ENCODE measurements at places on chromosomes 7 and 10.
A peak's percentile ranks its signal among the peaks of the same experiment; 100 is the strongest.

DNA sequence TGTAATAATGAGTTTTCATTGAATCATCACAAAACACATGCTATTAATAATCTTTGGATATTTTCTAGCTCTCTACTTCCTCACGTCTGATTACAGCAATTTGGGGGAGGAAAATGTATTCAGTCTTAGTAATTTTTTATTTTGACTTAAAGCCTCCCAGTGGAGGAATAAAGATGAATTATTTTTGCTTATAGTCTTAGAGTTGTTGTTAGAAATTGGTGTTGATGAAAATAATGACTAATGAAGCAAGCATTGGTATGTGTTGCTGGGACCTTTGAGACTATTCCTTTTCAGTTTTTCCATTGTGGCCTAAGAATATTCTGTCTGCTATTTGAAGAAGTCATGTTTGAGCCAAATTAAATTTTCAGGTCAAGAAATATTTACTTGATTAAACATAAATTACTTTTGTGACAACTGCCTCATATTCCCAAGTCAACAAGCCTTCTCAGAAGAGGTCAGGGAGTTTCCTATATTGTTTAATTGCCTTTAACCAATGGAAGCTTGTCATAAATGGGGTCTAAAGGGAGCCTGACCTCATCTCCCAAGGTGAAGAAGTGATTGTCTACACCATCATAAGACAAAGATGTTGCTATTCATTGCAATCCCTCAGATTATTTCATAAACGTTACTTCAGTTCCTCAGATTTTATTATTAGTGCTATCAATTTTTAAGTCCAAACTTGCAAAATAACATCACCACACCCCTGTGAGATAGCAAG is 90.0 kb downstream of the ST7 start:
- no peak for DNase-seq

DNA sequence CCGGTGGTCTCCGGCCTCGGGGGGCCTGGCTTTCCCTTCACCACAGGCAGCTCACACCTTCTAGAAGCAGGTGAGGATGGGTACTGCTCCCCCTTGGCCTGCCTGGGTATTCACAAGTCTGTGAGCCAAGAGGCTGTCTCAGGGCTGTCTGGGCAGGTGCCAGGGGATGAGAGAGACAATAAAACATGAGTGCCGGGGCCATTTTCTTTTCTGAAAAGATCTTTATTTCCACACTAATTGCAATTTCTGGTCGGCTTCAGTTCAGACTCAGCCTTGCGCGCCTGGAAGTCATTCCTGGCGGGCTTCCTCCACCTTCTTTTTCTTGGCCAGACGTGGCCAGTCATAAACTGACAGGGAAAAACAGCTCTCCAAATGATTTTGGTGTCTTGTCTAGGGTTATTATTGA is 171.2 kb downstream of the ARHGAP12 start:
- DNase-seq = no peak

DNA sequence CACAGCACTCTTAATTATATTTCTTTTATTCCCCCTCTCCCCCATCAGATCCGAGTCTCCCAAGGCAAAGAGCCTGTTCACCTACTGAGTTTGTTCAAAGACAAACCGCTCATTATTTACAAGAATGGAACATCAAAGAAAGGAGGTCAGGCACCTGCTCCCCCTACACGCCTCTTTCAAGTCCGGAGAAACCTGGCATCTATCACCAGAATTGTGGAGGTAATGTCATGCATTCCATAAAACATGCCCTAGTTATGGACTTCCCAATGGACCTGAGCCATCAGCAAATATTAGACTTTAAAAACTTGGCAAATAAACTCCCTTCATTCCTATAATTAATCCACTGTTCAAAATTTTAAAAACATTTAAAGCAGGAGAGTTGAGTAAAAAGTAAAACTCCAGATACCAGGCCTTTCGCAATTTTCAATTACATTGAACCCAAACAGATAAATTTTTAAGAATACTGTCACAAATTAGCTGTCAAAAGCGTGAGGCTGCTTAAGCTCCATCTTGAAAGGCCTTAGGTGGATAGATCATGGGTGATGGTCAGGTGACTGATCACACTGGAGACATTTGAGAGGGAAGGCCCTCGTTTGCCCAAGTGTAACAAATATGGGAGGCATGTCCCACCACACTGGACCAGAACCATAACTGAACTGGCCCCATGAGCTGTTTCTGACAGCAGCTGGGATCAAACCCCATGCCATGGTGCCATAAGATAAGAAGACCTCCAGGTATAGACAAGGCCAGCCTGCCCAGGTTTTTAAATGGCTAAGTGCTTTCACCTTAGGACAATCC is 46.9 kb upstream of the ARL4A start:
- no peak for DNase-seq

- no peak for DNase-seq
Measured at GRCh38 chr7:121475806-121476205, 79.7 kb upstream of the FAM3C start.

DNA sequence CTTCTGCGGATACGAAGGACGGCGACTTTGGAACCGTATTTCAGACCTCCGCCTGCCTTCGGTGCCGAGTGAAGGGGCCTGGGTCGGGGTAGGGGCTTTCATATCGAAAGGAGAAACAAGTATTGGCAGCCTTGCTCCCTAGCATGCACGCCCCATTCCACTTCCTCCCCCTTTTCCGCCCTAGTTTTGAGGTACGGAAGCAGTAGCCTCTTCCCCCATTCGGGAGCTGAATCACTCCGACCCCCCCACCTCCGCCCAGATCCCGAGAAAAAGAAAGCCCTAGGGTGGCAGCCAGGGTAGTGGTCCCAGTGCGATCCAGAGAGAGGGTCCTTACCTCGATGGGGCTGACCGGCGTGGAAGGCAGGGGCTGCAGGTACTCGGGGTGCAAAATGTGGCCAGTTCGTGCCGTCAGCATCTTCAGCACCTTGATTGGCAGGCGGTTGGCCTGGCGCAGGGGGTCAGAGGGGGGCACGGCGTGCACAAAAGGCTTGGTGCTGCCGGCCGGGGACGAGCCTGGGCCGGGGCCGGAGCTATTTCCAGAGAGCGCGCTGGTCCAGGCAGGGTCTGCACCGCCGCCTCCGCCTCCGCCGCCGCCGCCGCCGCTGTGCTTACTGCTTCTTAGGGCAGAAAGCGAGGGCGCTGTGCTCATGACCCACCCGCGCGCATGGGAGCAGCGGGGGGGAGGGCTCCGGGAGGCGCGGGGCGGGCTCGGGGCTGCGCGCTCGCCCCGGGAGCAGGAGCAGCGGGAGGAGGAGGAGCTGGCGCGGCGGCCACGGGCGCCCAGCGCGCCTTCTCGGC is 594 bp downstream of the ZNF503 start:
- DNase-seq = no peak

GRCh38 chr10:21334891-21335696 is 190.4 kb downstream of the SKIDA1 start:
- no peak for DNase-seq

GRCh38 chr7:125112850-125113249 is 183.2 kb upstream of the POT1 start:
- no peak for DNase-seq

- DNase-seq = no peak
Measured at GRCh38 chr7:96778263-96778662, 68.6 kb upstream of the SEM1 start.

GRCh38 chr7:45402480-45403218 is 171.5 kb upstream of the ADCY1 start:
- DNase-seq = peak; percentile 64

DNA sequence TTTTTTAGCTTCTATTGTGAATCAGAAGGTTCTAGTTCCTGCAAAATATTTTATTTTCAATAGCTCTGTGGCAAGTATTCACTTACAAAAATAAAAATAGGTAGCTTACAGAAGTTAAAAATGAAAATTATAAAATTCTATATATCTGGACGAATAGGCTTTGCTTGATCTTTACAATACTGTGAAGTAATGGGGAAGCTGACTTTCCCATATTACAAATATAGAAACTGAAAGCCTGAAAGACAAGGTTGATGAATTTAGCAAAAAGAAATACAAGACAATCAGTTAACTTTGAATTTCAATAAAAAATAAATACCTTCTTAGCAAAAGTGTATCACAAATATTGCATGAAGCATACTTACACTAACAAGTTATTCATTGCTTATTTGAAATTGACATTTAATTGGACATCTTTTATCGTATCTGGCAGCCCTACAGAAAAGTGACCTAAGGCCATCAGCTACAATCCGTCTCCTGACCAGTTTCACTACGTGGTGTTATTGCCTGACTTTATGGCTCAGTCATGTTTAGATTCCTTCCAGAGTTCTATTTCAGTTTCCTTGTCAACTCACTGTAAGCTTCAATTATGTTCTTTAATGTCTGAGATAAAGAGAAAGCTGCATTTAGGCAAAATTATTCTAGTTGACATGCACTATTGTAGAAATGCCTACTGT is 310.5 kb upstream of the HGF start:
- no peak for DNase-seq

- no peak for DNase-seq
Measured at GRCh38 chr10:70106958-70107791, 25.4 kb downstream of the AIFM2 start.

DNA sequence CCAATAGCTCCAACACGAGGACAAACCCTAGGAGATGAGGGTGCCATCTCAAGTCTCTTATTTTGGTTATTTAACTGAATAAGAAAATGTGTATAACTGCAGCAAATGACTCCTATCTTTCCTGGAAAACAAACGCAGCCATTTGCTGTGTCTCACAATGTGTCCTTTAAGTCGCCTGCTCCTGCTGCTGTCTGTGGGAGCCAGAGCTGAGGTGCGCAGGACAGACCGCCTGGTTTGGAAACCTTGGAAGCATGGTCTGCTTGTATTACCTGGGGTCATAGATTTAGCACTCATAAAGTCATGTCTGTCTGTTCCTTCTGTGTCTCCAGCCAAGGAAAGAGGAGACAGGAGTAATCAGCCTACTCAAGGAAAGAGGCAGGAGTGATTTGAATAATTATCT is 760.2 kb downstream of the GRID1 start:
- DNase-seq = no peak

DNA sequence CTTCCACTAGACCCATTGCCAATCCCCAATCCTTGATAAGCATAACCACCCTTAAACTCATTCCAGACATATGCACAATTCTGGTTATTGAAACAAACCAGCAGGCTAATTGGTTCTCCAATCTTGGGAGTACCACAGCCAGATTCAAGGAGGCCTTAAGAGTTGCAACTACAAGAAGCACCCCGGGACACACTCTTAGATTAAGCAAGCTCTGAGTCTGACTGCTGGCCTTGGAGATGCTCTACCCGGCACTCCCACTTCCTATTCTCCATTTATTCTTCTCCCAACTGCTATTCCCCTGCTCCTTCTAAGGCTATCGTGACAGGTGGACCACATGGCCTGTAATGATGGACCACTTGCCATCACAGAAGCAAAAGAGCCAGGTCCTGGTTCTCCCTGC is 40.3 kb downstream of the CYTH3 start:
- DNase-seq = no peak

GRCh38 chr7:135901585-135902540 is 75.3 kb downstream of the MTPN start:
- DNase-seq = no peak

DNA sequence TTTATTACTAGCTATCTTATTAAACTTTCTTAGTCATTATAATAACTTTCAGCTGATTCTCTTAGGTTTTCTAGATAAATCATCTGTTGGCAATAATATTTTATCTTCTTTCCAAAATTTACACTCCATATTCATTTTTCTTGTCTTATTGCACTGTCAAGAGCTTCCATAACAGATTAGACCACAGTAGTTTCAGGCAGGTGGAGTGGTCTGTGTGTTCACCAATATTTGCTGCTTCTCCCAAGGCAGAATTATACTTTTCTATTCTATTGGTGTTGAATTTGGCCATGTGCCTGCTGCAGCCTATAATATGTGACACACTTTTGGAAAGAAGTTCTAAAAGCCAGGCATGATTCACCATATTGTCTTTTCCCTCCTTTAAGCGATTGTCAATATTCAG is 422.8 kb downstream of the GATA3 start:
- no peak for DNase-seq

DNA sequence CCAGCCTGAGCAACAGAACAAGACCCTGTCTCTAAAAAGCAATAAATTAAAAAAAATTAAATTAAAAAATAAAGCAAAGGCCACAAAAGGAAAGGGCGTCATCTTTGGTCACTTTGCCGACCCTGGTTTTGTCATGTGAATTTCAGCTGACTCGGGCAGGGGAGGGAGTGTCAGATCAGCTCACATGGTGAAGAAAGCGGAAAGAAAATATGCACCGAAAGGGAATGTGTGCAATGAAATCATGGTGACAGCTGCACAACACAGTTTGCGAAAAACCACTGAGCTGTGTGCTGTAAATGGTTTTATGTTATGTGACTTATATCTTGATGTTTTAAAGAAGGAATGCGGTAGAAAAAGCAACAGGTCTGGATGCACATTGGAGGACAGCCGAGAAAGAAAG is 39.8 kb downstream of the RCC1L start:
- DNase-seq = no peak

- no peak for DNase-seq
Measured at GRCh38 chr7:64946772-64947171, 43.7 kb downstream of the ZNF273 start.

DNA sequence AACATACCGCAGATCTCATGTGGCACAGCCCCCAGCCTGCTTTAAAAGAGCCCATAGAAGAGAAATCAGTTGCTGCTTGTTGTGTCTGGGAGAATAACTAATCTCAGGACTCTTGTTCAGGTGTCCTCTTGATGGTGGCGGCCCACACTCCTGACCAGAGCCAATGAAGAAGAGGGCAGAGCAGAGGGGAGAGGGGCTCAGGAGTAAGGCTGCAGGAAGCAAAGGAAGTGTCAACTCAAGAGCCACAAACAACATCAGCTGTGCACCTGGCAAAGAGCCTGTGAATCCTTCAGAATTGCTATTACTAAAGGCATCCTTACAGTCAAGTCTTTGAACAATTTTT is 59.8 kb upstream of the PTN start:
- DNase-seq = no peak

DNA sequence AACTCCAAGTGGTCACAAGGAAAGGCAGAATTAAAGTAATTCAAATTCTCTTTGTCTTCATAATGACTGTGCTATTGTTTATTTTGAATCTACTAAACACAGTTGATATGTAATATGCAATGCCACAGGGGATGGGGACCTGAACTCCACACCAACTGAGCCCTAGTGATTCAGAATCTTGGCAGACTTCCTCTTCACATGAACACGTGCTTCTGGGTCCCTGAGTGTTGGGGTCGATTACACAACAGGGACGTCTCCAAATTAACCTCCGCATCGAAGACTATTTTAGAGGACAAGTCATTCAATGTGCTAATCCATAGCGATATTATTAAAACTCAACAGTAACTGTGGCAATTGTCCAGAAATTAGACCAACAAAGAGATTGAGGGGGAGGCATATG is 95.3 kb upstream of the CARD11 start:
- DNase-seq = no peak

GRCh38 chr7:123581162-123581459 is 20.5 kb upstream of the ASB15 start:
- no peak for DNase-seq

- no peak for DNase-seq
Measured at GRCh38 chr7:47525066-47525623, 56.8 kb downstream of the TNS3 start.

All from GF-D8 (cell line).